ENCODE measurements at places on chromosomes 13 and 19.

- DNase-seq, result no peak
These were observed 6.2 kb upstream of the RETN start for GRCh38 chr19:7662657-7663056.

DNA sequence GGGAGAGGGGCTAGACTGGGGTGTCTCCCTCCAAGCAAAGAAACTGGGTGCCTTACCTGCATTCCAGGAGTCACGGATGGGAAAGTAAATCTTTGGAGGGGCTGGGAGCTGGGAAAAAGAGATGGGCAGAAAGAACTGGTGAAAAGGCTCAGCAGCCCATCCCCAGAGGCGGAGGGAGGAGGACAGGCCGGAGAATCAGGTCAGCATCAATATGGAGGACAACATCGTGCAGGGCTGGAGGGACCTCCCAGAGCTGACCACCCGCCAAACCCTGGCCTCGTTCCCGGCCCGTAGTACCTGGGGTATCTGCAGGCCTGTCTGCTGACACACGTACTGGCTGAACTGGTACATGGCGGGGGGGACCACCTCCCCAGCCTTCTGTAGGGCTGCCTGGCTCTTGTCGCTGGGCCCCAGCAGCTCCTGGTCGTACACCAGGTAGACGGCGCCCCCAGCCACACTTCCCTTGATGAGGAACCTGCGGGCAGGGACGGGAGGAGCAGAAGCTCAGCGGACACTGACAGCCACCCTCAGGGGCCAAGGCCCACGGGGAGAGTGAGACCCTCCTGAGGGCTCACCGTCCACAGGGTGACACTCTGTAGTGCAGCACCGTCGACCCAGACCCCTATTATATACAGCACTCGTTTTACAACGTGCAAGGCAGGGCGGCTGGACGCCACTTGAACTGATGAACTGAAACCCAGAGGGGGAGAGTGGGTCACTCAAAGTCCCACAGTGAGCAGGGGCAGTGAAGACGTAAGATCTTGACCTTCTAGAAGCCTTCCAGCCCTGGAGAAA lies 830 bp downstream of the MICOS13 start:
- DNase-seq, result no peak

- DNase-seq, result no peak
These were observed 60.9 kb upstream of the RANBP3 start for GRCh38 chr19:6038634-6039405.

- no peak for DNase-seq
These were observed 687 bp upstream of the FTL start for GRCh38 chr19:48964205-48965039.

- no peak for DNase-seq
These were observed 15.3 kb downstream of the NOP53 start for GRCh38 chr19:47760632-47760999.

DNA sequence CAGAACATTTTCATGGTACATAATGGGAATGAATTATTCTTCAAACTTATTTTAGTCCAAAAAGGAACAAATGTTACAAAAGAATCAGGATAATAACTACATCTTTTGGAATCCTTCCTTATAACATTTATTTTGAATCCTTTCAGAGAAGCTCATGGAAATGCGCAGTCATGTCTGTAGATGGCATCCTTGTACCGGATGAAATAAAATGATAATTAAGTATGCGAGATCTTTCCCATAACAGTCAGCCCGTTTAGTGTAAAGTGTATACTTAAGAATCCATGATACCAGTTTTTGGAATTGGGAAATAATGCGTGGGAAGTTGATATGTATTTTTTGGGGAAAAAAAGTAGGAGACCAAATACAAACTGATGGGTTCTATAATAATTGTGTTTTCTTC lies 418.8 kb downstream of the GPC5 start:
- no peak for DNase-seq

DNA sequence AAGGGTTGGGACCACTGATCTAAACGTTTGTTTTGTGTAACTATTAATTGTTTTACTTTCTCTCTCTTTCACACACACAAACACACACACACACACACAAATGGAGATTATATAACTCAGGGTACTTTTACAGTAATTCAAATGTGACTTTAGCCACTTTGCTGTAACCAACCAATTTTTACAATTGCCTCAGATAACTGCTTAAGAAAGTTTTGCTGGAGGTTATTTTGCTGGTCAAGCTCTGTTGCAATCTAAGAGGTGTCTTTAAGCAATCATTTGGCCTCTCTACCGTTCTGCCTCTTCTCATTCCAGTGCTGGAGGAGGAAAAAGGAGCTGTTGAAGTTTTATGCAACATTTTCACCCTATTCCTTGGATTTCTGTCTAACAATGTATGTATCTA lies 63.0 kb downstream of the TBC1D4 start:
- no peak for DNase-seq

- no peak for DNase-seq
These were observed 441 bp upstream of the ZNF559 start for GRCh38 chr19:9323557-9323918.

DNA sequence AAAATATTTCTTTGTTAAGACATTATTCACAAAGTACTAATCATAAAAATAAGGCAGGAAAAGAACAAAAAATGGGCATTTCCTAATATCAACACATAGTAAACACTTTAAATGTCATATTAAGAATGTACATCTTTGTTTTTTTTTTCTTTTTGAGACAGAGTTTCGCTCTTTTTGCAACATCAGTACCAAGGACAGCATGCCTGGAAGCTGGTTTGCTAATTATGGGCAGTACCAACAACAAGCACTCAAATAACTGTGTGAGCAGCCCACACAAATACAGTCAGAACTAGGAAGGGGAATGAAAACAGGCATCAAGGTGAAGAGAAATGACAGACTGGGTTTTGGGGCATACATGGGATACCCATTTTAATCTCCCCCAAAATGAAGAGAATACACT lies 788.0 kb upstream of the SLITRK1 start:
- no peak for DNase-seq

GRCh38 chr13:71303144-71303543 lies 563.9 kb downstream of the DACH1 start:
- no peak for DNase-seq

GRCh38 chr13:43478211-43478610 lies 308.6 kb downstream of the ENOX1 start:
- no peak for DNase-seq

GRCh38 chr13:32911506-32911905 lies 104.7 kb upstream of the KL start:
- no peak for DNase-seq

GRCh38 chr13:106052200-106052767 lies 483.2 kb downstream of the EFNB2 start:
- no peak for DNase-seq

GRCh38 chr13:105410602-105411001 lies 1124.9 kb downstream of the EFNB2 start:
- no peak for DNase-seq

- DNase-seq, result no peak
These were observed 474 bp downstream of the ARHGEF18 start for GRCh38 chr19:7349231-7349591.

DNA sequence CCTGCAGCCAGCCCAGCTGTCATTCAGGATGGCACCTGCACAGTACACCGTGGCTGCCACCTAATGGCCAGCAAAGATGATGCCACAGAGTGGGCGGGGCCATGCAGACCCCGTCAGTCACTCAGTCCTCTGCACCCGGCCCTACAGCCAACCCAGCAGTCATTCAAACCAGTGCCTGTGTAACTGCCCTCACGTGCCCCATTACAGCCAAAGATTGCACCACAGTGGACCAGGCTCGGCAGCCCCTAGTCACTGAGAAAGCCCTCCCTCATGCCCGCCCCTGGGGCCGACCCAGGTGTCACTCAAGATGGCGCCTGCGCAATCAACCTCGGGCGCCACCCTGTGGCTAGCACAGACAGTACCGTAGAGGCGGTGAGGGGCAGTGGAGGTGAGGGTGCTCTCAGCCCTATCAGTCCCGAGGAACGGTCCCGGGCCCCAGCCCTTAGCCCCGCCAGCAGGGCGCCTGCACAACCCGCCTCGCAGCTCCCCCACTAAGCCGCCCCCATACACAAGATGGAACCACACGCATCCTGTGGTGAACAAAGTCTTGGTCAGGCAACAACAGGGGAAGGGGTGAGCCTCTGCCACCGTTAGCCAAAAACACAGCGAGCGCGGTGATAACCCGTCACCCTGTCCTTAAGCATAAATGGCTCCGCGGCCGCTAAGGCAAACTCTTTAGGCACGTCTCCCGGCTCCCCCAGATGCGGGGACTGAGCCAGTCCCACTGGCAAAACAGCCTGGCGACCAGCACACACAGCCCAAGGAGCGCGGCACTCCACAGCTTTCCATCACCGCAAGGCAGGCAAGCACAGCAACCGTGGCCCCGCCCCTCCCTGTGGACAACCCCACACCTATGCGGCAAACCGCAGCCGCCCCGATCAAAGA lies 2.3 kb downstream of the PEG3 start:
- no peak for DNase-seq

- no peak for DNase-seq
These were observed 332.9 kb downstream of the COG6 start for GRCh38 chr13:39988351-39988750.

DNA sequence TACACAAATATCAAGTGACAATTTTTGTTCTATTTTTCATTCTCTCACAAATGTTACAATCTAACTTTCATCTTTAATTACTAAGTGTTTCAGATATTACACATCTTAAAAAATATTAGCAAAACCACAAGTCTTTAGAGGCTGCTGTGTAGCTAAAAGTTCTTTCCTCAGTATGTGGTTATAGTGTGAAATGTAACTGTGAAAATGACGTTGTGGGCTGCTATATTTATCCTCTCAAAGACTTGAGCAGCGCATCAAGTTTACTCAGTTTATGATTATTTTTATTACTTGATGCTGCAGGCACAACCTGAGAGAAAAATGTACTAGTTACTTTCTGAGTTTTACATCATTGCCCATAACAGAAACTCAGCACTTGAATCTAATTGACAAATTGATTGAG lies 2860.6 kb upstream of the PCDH20 start:
- DNase-seq, result no peak

DNA sequence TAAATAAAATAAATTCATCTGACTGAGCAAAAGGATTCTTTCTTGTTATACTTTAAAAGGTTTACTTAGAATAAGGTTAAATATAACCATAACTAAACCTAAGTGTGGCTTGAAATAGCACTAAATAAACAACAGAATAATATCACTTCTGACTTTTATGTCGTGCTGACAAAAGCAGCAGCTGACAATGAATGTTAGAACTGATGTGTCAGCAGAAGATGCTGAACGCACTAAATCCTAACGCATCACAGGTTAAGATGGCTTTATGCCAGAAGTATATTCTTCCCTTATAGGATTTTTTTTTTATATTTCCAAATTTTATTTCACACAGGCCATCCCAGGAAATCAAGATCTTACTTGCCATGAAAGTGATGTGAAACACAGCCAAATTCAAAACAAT lies 558.3 kb upstream of the NBEA start:
- no peak for DNase-seq

GRCh38 chr19:53621885-53622740 lies 9.7 kb upstream of the DPRX start:
- DNase-seq, result no peak

DNA sequence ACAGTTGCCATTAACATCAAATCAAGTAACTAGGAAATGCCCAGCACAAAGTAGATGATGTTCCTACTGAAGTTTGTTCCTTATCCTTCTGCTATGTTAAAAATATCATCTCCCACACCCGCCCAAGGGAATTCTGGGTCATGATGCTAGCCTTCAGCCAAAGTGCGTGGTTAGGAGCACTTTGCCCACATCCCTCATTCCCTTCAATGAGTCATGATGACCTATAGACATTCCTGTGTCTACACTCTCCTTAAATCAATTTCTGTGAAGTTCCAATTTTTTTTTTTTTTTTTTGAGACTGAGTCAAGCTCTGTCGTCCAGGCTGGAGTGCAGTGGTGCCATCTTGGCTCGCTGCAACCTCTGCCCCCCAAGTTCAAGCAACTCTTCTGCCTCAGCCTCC lies 17.0 kb downstream of the RXFP2 start:
- DNase-seq, result no peak

GRCh38 chr19:55251341-55252081 lies 7.3 kb downstream of the PPP6R1 start:
- DNase-seq, result no peak

GRCh38 chr13:91203430-91203829 lies 144.1 kb upstream of the MIR17HG start:
- DNase-seq, result no peak

DNA sequence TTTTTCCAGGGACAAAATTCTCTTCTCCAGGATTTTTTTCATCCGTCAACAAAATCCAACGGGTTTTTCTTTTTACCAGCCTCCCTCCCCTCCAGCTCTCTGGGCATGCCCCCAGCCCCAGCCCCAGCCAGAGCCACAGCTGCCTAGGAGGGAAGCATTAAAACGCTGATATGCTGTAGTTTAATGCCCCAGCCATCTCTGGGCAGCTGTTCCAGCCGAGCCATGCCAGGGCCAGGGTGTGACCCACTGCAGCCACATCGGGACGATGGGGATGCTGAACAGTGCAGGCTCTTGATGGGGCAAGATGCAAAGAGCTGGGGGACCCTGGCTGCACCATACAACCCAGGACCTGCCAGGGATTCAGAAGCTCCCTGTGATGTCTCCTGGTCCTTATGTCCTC lies 32.1 kb downstream of the TSHZ3 start:
- no peak for DNase-seq

- DNase-seq, result no peak
These were observed 51.1 kb downstream of the LMO7 start for GRCh38 chr13:75687150-75687763.

DNA sequence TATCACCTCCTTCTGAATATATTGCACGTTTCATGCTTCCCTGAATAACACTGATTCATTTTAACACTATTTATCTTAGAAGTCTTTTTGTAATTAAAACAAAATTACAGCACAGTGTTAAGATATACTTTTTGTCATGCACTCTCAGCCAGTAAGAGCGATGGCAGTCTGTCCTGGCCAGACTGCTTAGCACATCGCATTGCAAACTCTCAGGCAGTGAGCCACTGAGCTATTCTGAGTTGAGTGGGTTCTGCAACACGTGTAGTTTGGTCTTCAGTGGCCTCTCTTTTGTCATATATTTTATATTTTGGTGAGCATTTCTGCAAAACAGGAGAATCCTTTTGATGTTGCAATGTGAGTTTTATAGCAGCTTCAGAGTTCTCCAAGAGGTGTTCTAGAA lies 332.1 kb downstream of the HS6ST3 start:
- no peak for DNase-seq

- no peak for DNase-seq
These were observed 72.5 kb downstream of the FREM2 start for GRCh38 chr13:38759390-38759789.

All from activated CD8-positive, alpha-beta memory T cell treated with anti-CD3 and anti-CD28 coated beads for 1 hour (primary cell).